ENCODE measurements at places on chromosomes 6 and 20.

- DNase-seq: no peak
These were observed 43.7 kb downstream of the TRIM38 start for GRCh38 chr6:26006086-26006939.

DNA sequence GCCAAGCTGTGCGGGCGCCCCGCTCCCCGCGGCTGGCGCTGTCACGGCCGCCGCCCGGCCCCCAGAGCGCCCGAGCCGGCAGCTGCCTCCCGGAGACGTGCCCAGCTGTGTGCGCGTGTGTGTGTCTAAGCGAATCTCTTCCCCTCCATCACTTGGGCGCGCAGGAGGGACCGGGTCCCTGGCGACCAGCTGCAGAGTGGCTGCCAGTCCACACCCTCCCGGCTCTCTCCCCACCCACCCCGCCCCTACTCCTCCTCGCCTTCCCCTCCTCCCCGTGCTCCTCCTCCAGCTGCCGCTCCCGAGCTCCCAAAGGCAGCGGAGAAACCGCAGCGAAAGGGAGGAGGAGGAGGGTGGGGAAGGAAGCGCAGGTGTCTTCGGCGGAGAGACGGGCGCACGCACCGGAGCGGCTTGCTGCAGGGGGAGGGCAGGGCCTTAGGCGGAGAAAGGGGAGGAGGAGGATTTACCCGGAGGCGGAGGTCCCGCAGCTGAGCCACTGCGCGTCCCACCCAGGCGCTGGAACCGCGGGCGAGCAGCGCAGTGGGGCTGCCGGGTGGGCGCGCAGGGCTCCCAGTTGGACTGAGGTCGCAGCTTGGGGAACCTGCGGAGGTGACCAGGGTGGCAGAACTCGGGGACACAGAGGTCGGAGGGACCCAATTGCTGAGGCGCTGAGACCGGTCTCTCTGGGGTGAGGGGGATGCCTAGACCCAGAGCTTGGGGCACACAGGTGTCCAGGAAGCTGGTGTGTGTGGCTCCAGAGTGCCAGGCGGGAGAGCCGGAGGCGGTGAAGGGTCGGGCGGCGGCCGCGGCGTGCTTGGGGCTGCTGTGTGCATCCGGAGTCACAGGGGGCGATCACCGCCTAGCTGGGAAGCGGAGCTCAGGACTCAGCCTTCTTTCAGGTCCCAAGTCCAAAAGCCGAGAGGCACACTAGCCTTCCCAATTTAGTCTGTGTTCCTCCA is at the start of gene HS3ST5:
Gene HS3ST5, minus strand, starts transcription at position 198 of the 956 bp plus-strand sequence. CDS start 280,178 bp downstream, outside the sequence.
- peak; percentile 72 for DNase-seq

DNA sequence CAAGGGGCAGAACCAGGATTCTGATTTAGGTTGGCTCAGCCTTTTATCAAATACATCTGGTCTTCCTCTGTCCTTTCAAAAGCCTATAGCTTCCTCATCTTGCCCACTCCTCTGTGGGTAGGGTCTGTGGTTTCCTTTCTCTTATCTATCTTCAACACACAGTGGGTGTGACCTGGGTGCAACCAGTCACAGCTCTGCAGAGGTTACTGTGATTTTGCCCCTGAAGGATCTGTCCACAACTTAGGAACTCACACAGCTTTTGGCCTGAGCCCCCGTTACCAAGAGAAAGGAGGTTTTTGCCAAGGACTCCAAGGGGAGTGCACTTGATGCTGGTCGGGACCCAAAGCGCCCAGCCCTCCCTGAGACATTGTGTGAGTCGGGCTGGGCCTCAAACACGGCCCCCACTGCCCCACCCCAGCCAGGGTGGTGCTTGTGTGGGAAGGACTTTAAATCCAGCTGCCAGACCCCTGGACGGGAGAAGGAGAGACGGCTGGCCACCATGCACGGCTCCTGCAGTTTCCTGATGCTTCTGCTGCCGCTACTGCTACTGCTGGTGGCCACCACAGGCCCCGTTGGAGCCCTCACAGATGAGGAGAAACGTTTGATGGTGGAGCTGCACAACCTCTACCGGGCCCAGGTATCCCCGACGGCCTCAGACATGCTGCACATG is at the start of gene PI16:
Gene PI16, plus strand, starts transcription at position 477 of the 670 bp plus-strand sequence. Its CDS starts 23 bp downstream, at position 500.
- DNase-seq: no peak

- no peak for DNase-seq
These were observed 6.3 kb upstream of the PARD6B start for GRCh38 chr20:50724851-50725723.

- DNase-seq: peak; percentile 90
These were observed 539.1 kb upstream of the MARCKS start for GRCh38 chr6:113317891-113318574.

DNA sequence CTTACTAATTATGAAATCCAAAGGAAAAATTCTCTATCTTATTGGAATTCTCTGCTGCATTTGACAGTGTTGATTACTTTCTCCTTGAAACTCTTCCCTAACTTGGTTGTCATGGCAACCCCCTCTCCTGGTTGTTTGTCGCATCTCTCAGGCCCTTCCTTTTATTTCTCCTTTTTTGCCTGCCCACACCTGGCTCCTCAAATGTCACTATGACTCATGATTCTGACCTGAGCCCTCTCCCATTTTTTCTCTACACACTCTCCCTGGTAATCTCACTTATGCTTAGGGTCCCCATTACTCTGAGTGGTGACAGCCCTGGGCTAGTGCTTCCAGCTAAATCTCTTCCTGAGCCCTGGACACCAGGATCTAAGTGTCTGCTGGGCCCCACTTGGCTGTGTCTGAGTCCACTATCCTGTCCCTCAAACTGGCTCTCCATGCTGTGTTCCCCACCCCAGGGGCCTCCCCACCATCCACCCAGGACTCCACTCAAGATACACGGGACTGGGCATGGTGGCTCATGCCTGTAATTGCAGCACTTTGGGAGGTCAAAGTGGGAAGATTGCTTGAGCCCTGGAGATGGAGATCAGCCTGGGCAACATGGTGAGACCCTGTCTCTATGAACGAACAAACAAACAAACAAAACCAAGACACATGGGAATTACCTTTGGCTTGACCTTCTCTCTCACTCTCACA is 16.5 kb upstream of the NNAT start:
- no peak for DNase-seq

DNA sequence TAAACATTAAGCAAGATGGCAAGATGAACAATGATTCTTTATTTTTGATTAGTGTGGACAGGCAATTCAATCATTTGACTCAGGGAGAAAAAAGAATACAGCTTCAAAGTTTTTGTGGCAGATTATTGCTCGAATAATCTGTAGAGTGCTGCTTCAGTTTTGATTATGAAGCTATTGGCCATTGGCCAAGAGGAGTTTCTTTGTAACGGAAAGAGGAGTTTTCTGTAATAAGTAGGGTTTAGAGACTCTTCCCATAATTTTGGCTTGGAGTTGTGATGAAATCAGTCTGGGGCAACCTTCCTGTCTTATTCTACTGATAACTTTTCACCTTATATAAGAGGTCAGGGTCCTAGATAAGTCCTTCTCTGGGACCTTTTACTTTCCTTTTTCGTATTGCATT is 256.7 kb upstream of the RAB32 start:
- DNase-seq: no peak

GRCh38 chr6:104984831-104985230 is 27.9 kb downstream of the LIN28B start:
- no peak for DNase-seq

- DNase-seq: no peak
These were observed 76.8 kb upstream of the BTN3A2 start for GRCh38 chr6:26288155-26288554.

DNA sequence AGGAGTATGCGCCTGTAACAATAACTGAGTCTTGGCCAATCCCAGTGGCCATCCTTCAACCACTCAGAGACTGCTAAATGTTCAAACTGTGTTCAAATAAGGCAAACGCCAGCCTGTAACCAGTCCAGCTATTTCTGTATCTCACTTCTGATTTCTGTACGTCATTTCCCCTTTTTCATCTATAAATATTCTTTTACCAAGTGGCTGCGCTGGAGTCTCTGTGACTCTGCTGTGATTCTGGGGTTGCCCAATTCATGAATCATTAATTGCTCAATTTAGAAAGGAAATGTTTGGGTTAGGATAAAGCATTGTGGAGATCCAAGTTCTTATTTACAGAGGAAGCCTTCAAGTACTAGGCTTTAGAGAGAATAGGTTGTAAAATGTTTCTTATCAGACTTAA is 89.8 kb upstream of the UST start:
- DNase-seq: no peak

DNA sequence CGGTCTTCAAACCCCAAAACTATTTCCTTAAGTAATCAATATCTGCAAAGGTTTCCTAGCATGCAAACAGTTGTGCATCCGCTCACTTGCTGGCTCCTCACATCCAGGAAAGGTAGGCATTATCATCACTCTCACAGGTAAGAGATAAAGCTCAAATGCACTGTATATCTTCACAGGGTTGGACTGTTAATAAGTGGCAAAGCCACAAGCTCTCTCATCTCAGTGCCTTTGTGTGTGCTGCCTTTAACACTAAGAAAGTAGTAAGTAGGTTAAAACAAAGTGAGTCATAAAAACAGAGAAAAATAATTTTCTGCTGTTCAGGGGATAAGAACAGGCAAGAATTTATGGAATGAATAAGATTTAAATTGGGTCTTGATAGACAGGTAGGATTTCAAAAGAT is 21.3 kb downstream of the MAN1A1 start:
- DNase-seq: no peak

GRCh38 chr6:87155842-87156815 is 764 bp downstream of the ZNF292 start:
- DNase-seq: no peak

DNA sequence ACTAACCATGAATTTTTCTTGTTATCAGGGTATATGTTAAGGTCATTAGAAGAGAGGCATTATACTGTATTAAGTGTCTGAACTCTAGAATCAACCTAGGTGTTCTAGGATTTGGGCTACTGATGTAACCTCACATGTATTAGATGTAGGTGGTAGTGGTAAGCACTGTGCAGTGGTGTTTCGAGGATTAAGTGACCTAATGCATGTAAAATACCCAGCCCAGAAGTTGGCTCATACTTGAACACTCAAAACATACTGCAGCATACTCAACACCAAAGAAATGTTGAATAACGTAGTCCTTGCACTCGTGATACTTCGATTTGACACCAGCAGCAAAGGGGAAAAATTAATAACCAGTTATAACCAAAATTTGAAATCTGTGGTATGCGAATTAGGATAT is 48.7 kb downstream of the QKI start:
- DNase-seq: no peak

GRCh38 chr6:90765491-90765890 is 178.6 kb upstream of the MAP3K7 start:
- no peak for DNase-seq

- no peak for DNase-seq
These were observed 861.1 kb downstream of the DHX35 start for GRCh38 chr20:39823224-39823623.

DNA sequence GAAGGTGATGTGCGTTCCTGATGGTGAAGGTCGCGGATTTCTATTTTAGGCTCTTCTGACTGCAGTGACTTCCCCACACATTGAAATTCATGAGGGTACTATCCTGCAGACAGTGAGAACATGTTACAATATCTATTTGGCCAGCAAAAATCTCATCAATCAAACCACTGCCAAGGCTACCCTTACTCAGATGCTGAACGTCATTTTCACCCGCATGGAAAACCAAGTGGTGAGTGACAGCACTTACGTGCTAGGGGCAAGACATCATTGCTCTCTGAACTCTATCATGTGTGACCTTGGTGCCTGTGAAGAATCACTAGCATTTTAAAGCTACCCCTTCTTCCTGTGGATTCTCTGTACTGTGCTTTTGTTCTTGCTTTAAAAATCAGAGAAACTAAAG is 31.1 kb downstream of the ARFGEF2 start:
- DNase-seq: no peak

DNA sequence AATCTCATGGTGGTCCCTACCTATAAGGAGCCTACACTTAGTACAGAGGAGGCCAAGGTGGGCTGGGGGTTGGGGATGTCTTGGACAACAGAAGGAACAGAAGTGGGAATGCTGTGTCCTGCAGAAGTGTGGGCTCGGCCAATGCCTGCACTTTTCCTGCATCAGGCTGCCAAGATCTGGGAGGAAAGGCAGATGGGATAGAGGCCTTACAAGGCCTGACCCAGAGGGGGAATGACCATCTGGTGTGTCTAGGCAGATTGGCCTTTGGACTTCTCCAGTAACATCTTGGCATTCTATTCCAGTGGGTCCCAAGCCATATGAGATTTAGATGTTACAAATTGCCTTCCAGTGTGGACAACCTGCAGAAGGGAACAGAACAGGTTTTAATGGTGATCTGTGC is 124.7 kb upstream of the GPR6 start:
- no peak for DNase-seq

- no peak for DNase-seq
These were observed 182.9 kb downstream of the LY86 start for GRCh38 chr6:6771224-6771945.

DNA sequence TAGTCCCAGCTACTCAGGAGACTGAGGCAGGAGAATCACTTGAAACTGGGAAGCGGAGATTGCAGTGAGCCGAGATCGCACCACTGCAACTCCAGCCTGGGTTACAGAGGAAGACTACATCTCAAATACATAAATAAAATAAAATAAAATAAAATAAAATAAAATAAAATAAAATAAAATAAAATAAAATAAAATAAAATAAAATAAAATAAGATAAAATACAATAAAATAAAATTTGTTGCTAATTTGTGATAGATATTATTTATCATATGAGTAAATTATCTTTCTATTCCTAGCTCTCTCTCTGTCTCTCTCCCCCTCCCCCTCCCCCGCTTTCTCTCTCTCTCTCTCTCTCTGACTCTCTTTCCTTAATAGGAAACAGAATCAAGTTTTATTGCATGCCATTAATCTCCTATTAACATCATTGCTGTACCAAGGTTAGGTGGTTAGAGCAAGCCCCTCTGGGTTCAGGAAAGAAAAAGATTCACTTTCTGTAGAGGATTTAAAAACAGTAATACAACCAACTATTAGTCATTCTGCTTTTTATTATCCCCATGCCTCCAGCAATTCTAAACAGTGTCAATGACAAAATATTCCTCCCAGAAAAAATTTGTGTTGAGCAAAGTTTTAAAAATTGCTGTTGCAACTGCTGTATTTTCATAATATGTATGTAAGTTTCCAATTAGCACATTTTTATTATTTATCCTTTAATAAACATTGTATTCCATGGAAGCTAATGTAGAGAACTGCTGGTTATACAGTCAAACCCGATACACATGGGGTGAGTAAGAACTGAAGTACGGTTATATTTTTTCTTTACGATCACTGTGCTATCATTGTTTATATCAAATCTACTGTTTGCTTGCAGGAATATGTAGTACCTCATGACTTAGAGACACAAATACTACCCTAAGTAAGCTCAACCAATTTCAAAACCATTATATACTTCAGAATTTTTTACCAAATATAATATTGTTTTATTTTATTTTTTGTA is 22.1 kb downstream of the BMP5 start:
- DNase-seq: no peak
